ENCODE measurements at places on chromosomes 2 and 18. TPM values are rescaled to one million over a fixed set of nuclear protein-coding genes. Genes with fewer than 3 reads are reported as not detected.

The RASGRP3 gene
- total RNA-seq: 11.1 TPM

The USP40 gene
- 14.7 TPM for total RNA-seq

The USP37 gene
- 38.7 TPM for total RNA-seq

The ACTG2 gene
- total RNA-seq: 0.62 TPM
